ENCODE measurements at places on chromosomes 4 and X.

- DNase-seq, result no peak
Measured at GRCh38 chrX:38890963-38891362, 89.7 kb downstream of the MID1IP1 start.

DNA sequence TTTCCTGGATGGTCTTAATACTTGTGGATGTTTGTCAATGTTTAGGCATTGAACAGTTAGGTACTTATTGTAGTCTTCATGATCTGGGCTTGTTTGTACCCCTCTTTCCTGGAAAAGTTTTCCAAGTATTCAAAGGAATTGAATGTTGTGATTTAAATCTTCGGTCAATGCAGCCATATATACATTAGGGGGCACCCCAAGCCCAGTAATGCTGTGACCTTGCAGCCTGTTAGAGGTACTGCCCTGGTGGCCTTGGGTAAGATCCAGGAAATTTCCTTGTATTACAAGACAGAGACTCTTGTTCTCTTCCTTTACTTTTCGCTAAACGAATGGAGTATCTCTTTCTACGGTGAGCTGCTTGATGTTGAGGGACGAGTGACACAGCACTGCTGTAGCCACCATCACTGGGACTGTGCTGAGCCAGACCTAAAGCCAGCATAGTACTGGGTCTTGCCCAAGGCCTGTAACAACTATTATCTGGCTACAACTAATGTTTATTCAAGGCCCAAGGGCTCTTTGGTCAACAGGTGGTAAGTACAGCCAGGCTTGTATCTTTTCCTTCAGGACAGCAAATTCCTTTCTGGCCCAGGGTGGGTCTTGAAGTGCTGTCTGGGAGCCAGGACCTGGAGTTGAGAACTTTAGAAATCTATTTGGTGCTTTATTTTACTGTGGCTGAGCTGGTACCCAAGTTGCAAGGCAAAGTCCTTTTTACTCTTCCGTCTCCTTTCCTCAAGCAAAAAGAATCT is 118.3 kb upstream of the ATOH1 start:
- DNase-seq, result no peak

DNA sequence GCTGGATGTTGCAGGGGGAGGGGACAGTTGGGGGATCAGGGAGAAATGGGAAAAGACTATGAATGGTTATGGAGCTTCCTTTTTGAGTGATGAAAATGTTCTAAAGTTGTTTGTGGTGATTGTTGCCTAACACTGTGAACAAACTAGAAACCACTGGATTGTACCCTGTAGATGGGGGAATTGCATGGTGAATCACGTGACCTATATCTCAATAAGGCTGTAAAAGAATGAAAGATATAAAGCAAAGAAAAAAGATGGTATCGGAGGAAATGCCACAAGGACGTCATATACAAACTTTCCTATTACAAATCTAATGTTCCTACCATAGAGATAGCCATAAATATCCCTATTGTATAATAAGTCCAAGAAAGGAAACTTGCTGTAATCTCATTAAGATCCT is 20.6 kb upstream of the CT55 start:
- no peak for DNase-seq

DNA sequence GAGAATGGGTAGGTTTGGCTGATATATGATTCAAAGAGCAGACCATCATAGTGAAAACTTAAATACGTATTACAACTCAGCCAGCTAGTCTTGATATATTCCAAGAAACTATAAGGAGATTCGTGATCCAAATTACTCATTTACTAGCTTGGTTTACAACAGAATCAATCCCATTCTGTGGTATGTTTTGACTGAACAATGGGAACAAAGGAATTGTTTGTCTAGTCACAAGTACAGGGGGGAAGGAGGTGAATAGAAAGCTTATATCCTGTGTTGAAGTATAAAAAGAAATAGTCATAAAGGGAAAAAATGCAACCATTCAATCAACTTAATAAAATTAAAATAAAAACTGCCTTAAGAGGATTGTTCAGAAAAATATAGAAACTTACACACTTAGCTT is 17.0 kb downstream of the C4orf54 start:
- DNase-seq, result no peak

GRCh38 chrX:129650183-129650689 is 4.5 kb downstream of the APLN start:
- no peak for DNase-seq

DNA sequence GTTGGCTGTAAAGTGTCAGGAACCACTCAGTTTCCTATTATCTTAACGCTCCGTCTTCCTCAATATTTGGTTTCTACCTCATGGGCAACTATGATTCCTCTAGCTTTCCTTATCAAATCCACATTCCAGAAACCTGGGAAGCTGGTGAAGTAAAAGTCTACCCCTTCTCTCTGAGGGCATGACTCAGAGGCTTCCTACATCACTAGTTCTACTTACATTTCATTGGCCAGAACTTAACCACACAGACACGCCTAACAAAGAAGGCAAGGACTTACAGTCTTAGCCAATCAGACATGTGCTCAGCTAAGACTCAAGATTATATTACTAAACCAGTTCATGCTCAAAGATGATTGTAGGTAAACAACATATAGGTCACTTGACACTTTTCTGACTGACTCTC is 30.4 kb downstream of the COX7B2 start:
- DNase-seq, result no peak

GRCh38 chr4:126965877-126966276 is 666.9 kb upstream of the INTU start:
- no peak for DNase-seq

DNA sequence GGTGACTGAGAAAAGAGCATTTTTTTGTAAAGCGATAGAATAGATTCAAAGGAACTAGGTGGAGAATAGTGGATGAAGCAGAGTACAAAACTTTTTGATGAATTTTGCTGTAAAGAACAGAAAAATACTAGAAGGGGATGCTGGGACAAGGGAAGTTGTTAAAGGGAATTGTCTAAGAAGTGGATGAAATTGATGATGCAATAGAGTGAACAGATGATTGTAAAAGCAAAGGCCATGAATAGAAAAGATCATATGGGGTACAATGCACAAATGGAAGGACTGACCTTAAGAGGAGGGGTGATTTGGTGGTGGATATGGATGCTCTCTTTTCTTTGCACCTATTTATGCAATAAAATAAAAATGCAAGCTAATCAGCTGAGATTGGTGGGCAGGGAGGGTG is 262.7 kb upstream of the MAD2L1 start:
- DNase-seq, result no peak

GRCh38 chr4:78121338-78121904 is 64.3 kb downstream of the FRAS1 start:
- DNase-seq, result no peak

GRCh38 chr4:170127758-170128157 is 38.0 kb upstream of the AADAT start:
- DNase-seq, result no peak

GRCh38 chr4:82429728-82430192 is 502 bp downstream of the HNRNPDL start:
- peak; percentile 75 for DNase-seq

DNA sequence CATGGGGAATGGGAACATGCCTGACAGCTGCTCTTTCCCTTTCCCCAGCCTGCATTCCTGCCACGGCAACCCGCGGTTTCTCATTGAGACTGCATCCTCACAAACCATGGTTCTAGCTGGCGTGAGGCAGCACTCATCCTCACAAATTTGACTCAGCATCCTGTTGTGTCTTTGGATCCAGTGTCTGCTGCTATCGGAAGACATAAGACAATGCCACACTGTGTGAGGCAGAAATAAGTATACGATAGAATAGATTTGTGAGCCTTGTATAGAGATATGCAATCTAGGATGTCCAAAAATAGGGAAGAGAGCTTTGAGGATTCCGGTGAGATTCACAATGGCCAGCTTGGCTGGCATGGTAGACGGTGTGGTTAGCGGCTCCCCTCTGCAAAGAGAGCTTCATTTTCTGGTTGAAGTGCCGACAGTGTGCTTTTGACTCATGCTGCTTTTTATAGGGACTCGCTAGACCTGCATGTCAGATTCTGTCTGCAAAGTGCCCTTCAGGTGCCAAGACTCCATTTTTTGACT is 161.3 kb upstream of the PSAPL1 start:
- DNase-seq, result no peak

GRCh38 chr4:26217961-26218676 is 102.7 kb upstream of the RBPJ start:
- DNase-seq, result no peak

DNA sequence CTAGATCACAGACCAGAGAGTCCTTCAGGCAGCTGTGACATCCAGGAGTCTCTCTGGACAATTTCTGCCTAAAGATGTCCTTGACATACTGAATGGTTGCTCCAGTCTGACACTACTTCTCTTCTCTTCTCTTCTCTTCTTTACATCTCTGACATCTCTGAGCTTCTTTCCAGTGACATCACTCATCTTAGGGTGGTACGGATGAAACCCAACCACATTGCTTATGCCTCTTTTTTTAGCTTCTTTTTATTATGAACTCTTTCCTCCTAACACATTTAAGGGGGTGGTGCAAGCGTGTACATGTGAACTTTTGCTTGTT is 39.4 kb upstream of the IRF2 start:
- DNase-seq, result no peak

DNA sequence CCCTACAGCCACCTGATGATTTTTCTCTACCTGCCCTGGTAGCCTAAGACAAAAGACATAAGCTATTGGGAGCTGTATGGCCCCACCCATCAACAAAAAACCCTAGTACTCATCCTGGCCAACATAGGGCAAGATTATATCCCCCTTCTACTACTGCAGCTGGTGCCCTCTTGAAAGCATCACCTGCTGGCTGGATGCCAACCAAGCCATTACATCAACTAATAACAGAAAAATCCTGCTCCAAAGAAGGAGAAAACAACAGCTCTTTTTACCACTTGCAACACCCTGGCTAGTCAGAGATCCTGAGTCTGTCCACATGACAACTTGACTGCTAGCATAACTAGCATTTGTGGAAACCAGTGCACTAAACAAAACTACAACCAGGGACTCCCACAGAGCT is 43.6 kb upstream of the UPRT start:
- no peak for DNase-seq

DNA sequence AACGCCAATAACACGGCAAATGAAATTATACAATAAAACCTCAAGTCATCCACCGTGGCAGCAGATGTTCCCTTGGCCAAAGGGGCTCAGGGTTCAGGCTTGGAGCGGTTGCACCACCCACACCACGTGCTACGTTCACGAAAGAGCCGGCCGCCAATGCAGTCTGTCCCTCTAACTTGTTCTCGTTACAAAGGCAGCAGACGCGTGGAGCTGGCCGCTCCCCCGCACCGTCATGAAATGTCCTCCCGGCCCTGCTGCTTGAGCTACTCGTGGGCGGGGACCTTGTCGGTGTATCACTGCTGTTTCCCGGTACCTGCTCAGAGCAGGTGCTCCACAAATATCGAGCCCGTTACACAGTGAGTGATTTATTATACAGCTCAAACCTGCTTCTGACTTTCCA is 36.4 kb upstream of the MAN2B2 start:
- DNase-seq, result no peak

- no peak for DNase-seq
Measured at GRCh38 chrX:28946846-28947245, 359.6 kb downstream of the IL1RAPL1 start.

DNA sequence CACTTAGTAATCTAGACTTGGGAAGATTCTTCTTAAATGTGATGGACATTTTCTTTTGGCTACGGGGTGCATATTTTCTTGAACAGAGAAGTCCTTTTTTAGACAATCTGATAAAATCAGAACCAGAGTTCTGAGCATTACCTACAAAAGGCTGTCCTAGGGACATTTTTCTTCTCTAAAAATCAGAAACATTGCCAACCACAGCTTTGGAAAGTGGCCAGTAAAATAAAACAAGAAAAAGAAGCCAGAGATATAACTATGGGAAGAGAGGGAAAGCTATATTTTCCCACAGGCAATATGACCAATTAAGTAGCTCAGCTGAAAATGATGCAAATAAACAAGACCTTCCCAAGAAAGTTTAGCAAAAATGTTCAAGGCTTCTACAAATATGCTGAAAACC is 55.9 kb downstream of the MXRA5 start:
- DNase-seq, result no peak

DNA sequence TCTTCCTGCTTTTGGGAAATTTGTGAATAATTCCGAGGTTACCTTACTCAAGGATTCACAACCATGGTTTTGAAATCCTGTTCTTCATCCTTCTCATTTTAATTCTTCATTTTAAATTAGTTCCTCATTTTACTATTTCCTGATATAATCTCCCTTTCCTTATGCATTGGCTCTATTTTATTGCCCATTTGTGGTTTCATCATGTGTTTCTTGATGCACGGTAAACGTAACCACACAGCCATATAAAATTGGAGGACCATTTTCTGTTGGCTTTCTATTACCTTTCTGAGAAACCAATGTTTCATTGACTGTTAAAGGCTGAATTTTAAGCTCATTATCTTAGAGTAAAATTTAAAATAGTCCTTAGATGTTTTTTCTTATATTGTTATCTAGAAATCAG is 100.3 kb upstream of the NDST4 start:
- DNase-seq, result no peak

DNA sequence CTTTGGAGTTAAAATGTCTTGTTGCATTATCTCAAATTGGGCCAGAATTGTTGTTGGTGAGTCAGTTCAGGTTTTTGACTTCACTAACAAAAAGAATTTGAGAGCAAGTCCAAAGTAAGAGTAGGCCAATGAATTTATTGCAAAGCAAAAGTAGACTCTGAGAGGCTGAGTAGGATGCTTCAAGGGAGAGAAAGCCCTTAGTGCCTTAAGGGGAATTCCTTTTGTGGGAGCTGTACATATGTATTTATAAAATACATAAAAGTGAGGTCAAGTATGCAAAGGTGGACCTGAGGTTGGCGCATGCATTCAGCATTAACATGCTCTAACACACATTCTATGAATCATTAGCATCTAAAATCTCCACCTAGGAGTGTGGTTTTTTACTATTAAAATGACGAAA is 565.4 kb downstream of the GRXCR1 start:
- no peak for DNase-seq

GRCh38 chrX:41276661-41277506 is 57.1 kb upstream of the DDX3X start:
- DNase-seq, result no peak

DNA sequence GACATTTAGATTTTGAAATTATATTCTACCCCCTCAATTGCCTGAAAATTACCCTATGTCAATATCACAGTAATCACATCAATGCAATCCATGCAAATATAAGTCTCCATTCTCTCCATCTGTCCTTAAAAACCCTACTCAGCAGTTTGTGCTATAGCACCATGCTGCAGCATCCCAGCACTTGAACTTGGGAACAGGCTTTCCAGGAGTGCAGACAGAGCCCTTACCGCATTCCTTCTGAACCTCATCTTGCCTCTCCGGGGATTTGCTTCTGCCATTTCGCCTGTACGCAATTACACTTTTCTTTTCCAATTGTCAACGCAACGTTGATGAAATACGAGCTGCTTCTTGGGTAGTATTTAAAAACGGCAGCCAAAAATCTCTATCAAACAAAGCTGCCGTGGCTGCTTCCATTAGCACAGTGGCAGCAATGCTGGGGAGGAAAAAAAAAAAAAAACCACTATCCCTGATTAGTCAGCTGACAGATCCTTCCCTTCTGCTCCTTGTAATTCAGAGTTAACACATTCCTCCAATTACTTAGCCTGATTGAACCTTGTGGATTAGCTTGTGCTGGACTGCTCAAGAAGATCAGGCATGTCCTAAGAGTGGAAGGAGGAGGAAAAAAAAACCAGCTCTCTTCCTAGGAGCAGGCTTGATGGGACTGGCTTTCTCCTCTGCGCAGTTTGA is 65.6 kb downstream of the MCF2 start:
- no peak for DNase-seq

Measured in CD4-positive, alpha-beta T cell treated with Interleukin-6 at 100 ng/mL for 8 hours (primary cell).